ENCODE measurements at places on chromosomes 16 and 17.

GRCh38 chr17:80811181-80812105 is 180.2 kb upstream of the CHMP6 start:
- no peak for DNase-seq

DNA sequence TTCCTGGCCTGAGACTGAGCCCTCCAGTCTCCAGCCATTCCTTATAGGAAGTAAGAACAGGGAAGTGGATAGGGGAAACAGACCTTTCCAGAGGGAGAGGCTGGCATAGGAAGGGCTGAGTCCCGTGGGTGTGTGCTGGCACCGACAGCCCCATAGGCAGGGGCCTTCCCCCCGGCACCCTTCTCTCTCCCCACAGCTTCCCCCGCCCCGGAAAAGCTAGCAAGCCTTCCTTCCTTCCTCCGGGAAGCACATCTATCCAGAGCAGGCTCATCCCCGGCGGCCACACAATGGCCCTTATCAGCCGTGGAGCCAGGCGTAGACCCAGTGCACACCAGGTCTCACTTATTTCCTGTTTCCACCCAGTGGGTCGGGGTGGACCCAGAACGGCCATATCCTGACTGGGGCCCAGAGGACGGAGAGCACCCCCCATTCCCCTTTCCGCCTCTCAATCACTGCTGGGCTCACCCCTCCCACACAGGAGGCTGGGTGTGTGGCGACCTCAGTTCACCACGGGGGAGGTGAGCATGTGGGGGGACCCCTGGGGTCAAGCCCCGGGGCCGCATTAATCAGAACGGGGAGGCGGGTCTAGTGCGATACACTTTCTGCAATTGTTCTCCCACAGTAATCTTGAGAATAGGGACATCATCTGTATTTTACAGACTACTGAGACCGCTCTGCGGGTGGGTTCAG is 950 bp upstream of the MYO1C start:
- DNase-seq, result no peak

- DNase-seq, result peak; percentile 20
These were observed 6.9 kb downstream of the LMF1 start for GRCh38 chr16:963913-964312.

DNA sequence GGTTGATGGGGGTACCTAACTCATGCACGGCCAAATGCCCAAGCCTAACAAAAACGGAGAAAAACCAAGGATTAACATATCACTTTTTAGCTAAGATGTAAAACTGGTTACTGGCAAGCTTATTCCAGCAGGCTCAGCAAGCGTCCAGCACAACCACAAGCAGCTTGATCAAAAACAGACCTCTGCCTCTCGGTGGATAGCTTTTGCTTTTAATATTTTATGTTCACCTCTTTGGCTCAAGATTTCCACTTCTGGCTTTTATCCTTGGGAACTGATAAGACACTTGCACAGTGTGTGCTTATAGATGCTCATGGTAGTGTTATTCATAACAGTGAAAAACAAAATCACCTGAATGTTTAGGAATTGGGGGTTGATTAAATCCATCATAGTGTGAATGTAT is 206.9 kb upstream of the CACNG5 start:
- DNase-seq, result no peak

GRCh38 chr16:71338632-71339031 is 19.9 kb upstream of the CALB2 start:
- DNase-seq, result no peak

- peak; percentile 72 for DNase-seq
These were observed 35.8 kb upstream of the ADGRG1 start for GRCh38 chr16:57592591-57593003.

DNA sequence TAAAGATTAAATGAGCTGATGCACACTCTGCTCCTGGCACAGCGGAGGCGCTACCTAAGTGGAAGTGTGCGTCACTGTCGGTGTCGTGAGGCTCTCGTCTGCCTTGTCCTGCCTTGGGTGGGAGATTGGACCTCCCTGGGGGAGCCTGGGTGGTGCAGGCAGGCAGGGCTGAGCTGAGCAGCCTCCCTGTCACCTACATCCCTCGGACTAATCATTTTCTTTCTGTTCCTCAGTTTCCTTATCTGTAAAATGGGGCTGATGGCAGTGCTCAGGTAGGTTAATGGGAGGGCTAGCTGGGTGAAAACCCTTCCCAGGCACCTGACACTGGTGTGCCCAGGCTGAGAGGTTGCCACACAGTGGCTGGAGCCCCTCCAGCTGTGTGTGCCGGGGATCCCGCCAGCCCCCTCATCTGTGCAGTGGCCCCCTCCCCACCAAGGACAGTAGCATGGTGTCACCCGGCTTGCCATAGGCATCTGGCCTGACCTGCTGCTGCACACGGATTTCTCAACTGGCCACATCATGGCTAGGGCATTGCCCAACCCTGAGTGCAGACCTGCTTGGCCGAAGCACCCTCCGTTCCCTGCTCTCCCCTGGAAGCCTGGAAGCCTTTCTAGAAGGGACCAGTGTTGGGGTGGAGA is 4.3 kb downstream of the ADCY7 start:
- no peak for DNase-seq

GRCh38 chr16:68781784-68782183 is 44.7 kb downstream of the CDH1 start:
- DNase-seq, result no peak

DNA sequence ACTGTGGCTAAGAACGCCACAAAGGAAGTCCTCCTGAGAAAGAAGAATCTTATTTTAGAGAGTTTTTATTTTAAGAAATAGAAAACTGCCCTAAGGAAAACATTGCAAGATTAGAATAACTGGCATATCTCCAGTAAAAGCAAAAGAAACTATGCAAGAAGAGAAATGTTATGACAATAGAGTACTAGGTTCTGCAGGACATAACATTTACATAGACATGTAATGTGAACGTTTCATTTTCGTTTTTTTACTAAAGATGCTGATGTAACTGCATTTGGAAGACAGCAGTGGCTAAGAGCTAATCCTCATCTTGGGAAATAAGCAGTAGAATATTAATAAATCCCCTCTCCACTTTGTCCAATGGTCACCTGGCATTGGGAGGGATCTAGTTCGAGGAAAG is 7.8 kb upstream of the ASGR2 start:
- no peak for DNase-seq

- no peak for DNase-seq
These were observed 295.6 kb downstream of the WWOX start for GRCh38 chr16:78395035-78395434.

DNA sequence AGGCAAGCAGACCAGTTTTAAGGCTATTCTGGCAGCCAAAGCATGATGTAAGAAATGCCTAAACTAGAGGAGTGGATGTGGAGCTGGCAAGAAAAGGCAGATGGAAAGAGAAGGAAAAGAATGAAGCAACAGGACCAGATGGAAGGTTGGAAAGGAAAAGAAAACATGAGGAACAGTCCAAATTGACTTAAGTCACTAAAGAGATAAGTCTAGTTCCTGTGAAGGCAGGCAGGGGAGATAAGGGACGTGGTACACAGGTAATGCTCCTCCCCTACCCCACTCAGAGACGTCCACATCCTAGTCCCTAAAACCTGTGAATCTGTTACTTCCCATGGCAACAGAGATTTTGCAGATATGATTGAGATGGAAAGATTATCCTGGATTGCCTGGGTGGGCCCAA is 43.5 kb downstream of the TEX2 start:
- no peak for DNase-seq

DNA sequence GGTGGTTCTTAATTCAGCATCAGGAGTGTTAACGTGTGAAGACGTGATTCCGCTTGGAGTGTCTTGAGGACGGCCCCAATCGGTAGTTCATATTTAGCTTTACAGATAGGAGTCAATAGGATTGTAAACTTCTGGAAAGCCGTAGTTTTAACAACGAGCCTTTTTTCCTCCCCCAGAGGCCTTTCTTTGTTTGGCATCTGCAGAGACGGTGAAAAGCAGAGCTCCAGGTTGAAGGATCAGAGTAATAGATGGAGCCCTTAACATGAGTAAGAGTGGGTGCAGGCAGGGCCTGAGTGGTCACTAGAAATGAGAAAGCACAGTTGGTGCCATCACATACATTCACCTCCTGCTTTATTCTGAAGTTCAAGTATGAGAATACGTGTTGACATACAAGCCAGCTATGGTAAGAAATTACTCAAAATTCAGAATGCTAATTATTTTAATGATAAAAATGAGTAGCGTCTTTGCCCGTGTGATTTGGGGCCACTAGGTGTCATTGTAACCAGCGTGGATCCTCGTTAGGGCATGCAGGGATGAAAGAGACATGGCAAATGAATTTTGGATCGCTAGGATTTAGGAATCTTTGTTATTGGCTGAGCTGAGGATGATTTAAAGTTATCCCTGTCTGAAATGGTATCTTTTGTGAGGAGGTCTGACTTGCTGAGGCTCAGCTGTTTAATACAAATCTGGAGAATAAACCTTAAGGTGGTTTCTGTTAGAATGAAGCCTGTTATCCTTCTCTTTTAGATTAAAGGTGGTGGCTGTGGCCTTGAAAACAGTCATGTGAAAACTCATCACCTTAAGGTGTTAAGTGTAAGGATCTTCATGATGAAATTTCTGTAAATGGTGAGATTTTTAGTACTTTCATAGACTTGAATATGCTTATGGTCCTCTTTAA is 18.6 kb downstream of the PRCD start:
- peak; percentile 31 for DNase-seq

GRCh38 chr16:47475786-47476185 is 14.7 kb downstream of the PHKB start:
- DNase-seq, result no peak

DNA sequence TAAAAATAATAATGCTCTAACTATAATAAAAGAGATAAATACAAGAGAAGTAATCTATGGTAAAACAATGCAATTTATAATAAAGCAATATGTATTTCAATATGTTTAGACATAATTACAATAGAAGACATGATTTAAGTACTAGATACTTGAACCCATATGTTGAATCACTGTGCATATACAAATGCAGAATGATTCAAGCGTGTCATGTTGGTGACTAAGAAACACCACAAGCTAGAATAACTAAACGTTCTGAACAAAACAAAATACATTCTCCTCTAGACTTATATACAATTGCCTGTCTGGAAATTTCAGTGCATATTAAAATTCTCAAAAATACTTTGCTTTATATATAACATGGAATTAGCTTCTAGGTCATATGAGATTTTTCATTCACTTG is 11.2 kb downstream of the TADA2A start:
- no peak for DNase-seq

GRCh38 chr16:8962393-8963009 is 1.2 kb downstream of the USP7 start:
- peak; percentile 63 for DNase-seq

GRCh38 chr17:66405836-66406677 is 103.6 kb downstream of the PRKCA start:
- no peak for DNase-seq

DNA sequence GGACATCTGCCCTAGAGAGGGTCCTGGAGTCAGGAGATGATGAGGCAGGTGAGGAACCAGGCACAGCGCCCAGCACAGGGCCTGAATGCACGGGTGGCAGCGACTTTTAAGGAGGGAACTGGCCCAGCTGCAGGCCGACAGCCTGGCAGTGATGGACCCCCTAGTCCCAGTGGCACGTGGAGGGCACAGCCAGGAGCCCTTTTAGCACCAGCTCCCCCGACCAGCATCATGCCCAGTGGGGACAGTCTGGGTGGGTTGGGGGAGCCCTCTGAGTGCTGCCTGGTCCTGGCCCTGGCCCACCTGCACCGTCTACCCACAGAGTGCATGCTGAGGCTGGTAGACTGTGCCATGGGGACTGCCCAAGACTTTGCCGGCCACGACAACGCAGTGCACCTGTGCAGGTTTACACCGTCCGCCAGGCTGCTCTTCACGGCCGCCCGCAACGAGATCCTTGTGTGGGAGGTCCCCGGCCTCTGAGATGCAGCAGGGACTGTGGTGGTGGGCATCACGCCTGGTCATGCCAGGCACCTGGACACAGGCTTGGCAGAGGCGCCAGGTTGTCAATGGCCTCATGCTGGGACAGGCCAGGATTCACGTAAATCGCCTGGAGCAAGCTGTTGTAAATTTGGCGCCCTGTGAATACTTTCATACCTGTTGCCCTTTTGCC is 686 bp upstream of the RHOT2 start:
- no peak for DNase-seq

GRCh38 chr17:63279498-63280230 is 166.4 kb downstream of the CYB561 start:
- DNase-seq, result no peak

DNA sequence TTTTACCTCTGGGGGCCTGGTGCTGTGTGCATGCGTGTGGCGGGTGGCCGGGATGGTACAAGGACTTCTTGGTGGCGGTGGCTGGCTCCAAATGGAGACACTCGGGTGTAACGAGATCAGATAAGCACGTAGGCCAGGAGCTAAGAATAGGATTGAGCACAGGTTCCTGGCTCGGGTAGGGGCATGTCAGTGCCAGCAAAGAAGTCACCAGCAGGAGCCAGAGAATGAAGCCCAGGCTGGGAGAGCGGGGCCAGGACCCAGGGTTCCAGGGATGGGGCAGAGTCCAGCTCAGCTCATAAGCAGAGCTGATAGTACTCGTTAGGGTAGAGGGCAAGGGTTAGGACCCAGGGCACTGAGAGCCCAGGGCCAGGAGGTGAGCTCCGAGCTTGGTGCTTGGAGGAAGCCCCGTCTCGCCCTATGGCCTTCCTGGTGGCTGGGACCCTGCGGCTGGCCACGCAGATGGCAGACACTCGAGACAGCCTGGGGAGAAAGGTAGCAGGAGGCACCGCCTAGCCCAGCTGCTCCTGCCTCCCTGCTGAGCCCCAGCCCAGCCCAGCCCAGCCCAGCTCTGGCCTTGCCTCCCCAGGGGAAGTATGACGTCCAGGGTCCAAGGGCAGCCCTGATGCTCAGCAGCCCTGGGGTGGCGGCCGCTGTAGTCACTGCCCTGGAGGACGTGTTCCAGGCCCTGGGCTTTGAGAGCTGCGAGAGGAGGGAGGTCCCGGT is 8.9 kb downstream of the ZNF213 start:
- DNase-seq, result no peak

GRCh38 chr17:42676424-42677011 is at the start of gene PLEKHH3:
Gene PLEKHH3 (minus strand): TSS chr17:42676994. CDS start chr17:42676563, 431 bp downstream.
- DNase-seq, result no peak

- DNase-seq, result no peak
These were observed 13.7 kb downstream of the WNT9B start for GRCh38 chr17:46865100-46865499.

GRCh38 chr17:62921817-62922216 is 44.2 kb upstream of the TANC2 start:
- no peak for DNase-seq
